IMR-90 (cell line): ENCODE measurements at places on chromosomes 5 and 9.
A peak's percentile ranks its signal among the peaks of the same experiment; 100 is the strongest.

DNA sequence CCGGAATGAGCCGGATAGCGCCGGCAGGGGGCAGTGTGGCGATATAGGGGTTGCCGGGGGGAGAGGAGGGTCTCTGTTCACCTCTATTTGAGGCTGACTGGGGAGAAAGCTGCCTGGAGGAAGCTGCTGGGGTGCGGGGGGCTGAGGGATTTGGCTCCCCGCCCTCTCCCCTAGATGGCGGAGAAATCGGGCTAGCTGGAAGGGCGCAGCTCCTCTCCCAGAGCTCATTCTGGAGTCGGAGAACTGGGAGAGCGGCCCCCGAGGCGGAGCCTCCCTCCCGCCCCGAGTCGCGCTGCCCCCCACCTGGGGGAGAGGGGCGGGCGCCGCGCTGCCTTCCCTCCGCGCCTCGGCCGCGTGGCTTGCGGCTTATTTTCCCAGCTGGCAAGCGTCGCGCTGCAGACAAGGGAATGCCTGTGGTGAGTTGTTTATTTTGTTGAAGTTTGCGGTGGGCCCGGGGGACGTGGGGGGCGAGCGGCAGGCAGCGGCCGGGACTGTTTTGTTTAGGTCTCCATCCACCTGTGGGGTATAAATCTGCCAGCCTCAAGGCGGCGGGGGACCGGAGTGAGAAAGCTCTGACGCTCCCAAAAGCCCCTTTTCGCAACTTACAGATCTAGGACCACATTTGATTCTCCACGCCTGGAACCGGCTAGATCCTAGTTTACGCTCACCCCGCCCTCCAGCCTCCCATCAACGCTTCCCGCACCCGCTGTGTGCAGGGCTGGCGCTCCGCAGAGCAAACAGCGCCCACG lies 4.1 kb upstream of the RGMB start:
- peak; percentile 92 for DNase-seq

- no peak for DNase-seq
Observed at GRCh38 chr5:30237189-30237588, 956.3 kb upstream of the CDH6 start.

DNA sequence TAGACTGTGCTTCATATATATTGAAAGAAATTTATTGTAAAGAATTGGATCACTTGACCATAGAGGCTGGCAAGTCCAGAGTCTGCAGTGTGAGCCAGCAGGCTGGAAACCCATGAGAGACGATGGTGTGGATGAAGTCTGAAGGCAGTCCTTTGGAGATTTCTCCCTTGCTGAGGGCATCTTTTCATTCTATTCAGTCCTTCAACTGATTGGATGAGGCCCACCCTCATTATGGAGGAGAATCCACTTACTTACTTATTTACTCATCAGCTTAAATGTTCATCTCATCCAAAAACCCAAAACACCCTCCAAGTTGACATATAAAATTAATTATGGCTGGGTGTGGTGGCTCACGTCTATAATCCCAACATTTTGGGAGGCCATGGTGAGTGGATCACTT lies 62.1 kb downstream of the MCTP1 start:
- DNase-seq, result no peak

DNA sequence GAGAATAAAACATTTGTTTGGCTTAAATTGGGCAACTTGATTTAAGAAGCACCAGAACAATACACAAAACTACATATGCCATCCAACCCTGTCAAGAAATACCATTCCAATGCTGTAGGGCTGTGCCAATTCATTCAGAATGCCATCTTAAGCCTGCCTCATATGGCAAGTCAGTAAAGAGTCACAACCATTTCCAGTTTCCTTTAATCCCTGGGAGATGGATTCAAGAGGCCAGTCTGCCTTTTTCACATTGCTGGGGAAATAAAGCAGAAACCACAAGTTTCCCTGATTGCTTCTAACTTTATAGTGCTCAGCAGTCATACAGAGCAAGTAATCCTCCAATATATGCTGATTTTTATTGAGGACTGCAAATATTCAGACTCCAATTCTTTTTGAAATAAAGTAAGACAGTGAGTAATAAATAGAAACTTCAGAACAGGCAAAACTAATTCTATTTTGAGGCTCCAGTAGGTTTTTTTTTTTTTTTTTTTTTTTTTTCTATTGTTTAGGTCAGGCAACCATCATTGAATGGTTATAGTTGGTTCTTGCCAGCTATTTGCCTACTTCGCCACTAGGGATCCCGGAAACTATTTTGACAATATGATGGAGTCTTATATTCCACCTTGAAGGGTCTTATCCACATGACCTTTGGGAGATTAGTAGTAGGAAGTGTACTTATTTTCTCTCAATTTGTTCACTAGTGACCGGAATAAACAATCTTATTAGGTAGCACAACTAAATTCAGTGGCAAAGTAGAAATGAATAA lies 400.9 kb upstream of the MEF2C start:
- DNase-seq, result no peak

DNA sequence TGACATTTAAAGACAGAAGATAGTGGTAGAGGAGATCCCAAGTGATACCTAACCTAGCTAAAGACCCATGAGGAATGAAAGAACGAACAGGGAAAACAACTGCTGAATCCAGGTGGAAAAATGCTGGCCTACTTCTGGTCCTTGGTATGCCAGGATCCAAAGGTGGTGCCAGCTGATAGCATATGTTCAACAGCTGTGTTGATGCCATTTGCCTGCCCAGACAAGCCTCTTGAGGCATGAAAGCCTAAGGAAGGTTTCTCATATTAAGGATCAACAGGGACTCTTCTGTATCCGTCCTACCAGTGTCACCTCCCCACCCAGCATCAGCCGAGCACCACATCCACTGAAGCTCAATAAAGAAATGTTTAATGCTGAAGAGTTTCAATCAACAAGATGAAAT lies 225.7 kb upstream of the DMRT1 start:
- no peak for DNase-seq

DNA sequence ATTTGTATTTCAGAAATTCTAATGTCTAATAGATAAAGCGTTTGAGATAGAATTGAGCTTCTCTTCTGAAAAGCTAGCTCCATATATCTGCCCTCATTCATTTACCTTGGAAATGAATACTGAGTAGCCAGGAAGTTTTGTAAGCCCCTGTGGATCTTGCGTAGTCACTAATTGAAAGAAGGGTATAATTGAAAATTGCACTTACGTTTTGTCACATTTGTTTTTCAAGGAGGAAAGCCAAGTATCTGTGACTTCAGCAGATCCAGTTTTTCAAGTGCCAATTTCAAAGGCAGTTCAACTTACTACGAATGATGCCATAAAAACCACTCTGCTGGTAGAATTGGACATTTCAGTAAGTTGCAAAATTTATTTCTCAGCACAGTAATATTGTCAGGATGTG lies 14.0 kb downstream of the MTRR start:
- DNase-seq, result no peak

DNA sequence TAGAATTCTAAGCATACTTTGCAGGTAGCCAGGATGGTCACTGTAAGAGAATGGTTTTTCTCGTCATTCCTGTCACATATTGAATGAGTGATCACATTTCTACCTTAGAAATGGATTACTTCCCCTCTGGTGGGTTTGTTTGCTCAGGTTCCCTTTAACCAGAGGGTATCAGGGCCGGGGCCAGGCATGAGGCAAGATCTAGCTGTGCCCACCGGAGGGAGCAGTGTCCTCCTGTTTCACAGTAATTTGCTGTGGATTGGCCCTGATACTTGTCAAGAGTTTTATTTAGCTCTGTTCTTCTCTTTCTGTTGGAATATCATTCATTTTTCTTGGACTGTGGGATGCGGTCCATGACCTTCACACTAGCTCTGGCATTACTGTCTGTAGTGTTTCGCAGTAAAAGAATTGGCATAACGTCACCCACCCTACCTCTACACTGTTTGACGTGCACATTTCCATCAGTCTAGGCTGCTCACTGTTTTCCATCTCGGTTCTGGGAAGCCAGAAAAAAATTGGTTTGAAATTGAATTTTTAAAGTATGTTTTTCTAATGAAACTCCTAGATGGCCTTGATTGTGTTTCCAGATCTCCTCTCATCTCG lies 42.4 kb upstream of the ZBED3 start:
- DNase-seq, result peak; percentile 13

DNA sequence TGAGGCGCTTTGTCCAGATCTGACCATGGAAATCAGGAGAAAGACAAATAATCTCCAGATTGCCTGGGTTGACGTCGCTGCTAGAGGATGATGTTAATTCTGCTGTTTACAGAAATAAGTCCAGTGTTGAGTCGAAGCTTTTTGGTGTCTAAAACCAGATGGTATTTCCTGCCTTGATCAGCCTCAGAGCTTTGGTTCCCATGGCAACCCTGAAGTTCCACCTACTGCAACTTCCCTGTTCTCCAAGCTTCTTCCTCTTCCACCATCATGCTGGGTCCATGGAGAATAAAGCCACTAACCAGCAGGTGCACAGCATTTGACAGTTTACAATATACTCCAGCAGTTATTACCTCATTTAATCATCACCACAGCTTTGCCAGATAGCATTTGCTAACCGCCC lies 18.0 kb upstream of the GABBR2 start:
- peak; percentile 90 for DNase-seq

GRCh38 chr9:71793386-71794105 lies 25.2 kb upstream of the CEMIP2 start:
- peak; percentile 50 for DNase-seq

DNA sequence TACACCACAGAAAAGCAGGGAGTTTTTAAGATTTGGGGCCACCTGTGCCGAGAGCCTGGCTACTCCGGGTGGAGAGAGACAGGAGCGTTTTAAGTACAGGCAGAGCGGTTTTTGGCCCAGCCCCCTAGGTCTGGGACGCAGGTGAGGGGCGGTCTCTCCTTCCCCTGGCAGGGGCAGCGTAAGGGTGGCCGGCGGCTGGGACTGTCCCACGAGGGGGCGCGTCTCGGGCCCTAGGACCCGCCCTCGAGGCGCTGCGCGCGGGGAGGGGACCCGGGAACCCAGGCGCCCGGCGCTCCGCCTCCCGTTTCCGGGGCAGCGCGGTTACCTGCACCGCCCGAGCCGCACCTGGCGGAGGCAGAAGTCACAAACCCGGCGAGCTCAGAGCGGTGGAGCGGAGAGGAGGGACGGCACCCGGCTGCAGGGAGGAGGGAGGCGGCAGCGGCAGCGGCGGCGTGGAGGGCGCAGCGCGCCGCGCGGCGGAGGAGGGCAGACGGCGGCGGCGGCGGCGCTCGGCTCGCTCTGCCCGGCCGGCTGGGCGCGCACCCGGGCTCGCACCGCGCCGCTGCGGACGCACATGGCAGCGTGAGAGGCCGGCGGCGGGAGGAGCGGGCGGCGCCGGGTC lies at the start of gene WWC1:
WWC1 (plus strand) TSS at position 304 of the 622 bp plus-strand sequence. CDS start 508 bp downstream, outside the sequence.
- peak; percentile 26 for DNase-seq

- DNase-seq, result no peak
Observed at GRCh38 chr5:1131191-1131621, 19.3 kb upstream of the SLC12A7 start.

DNA sequence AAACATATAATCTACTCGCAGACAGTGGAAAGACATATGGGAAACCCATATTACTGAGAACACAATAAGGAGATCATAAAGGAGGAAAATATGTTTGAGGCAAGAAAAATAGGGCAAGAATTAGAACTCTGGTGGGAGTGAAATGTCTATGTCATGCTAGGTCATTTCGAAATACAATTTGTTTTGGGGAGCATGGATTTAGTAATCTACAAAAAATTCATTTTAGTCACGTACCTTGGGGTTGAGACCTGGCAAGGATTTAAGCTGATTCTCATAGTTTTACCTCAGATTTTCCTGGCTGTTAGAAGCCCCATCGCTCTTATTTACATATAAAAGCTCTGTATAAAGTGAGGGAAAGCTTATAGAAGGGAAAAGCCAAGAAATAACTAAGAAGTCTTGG lies 11.5 kb upstream of the CSNK1G3 start:
- no peak for DNase-seq
